Astrocyte of the cerebellum (primary cell): ENCODE measurements at places on chromosomes 1 and 21.

GRCh38 chr1:4494027-4494426, 160.4 kb upstream of the AJAP1 start:
- no peak for DNase-seq

DNA sequence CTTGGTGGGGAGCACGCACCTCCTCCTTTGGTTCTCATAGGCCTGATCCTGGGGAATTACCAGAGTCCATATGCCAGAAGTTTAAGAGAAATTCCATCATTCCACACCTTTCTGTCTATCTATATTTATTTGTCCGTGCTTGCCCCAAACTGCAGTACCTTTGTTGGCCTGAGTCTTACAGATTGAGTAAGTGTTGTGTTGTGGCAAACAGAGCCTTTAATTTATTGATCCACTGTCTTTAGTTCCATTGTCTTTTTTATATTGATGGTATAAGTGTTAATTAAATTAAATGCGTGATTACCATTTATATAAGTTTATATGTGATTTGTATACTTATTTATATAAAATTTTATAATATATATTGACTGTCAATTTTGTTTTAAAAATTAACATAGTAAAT, 4.9 kb downstream of the SH3BGR start:
- no peak for DNase-seq

DNA sequence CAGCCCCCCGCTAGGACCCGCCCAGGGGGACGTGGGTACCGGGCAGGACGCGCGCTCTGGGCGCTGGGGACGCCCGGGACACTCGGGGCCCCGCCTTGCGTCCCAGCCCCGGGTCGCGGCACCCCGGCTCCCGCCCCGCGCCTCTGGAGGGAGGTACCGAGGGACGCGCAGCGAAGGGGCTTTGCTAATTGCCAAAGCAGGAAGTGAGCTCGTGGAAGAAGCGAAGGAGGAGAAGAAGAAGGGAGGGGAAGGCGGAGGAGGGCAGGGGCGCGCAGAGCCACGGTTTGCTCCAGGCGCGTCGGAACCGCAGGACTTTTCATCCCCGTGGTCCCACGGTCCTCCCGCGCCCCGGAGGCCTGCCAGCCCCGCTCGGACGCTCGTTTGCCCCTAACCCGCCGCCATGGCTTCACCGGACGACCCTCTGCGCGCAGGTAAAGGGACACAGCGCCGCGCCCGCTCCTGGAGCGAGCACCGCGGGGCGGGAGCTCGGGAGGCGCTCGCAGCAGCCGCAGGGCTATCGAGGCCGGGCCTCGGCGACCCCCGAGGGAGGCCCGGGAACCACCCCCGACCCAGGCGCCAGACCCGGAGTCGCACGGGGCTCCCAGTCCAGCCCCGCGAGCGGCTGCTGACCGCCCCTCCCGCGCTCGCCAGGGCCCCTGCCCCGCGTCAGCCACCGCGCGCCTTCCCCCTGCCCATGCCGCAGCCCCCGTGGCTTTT, 1.3 kb downstream of the EDARADD start:
- DNase-seq = no peak

DNA sequence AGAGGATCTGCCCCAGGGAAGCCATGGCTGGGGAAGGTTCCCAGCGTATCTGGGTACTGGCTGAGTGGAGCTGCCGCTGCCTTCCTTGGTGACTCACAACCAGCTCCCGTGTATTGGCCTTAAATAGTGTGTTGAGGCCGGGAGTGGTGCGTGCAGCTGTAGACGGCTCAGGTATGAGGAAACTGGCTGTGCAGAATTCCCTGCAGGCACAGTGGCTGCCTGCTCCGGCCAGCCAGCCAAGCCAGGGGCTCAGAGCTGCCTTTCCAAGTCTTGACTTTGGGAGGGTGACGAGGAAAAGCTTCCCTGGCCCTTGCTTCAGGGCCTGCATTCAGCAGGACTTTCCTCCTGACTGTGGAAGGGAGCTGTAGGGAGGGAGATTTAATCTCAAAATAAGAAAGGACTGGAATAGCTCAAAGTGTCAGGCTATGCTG, at the start of gene VTCN1:
Gene VTCN1, minus strand, starts transcription at position 97 of the 431 bp plus-strand sequence. Its CDS starts 72 bp downstream, at position 25.
- no peak for DNase-seq

- no peak for DNase-seq
Measured at GRCh38 chr1:245837718-245838117, 669.4 kb downstream of the SMYD3 start.

DNA sequence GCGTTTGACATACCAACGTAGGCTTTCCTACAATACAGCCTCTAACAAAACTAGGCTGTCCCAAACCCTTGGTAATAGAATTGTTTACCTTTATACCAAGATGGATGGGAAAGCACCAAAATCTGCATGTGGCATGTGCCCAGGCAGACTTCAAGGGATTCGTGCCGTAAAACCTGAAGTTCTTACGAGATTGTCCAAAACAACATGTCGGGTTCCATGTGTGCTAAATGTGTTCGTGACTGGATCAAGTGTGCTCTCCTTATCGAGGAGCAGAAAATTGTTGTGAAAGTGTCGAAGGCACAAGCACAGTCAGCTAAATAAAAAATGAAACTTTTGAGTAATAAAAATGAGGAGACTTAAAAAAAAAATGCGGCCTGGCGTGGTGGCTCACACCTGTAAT, 5.1 kb downstream of the RPS27 start:
- DNase-seq = no peak

DNA sequence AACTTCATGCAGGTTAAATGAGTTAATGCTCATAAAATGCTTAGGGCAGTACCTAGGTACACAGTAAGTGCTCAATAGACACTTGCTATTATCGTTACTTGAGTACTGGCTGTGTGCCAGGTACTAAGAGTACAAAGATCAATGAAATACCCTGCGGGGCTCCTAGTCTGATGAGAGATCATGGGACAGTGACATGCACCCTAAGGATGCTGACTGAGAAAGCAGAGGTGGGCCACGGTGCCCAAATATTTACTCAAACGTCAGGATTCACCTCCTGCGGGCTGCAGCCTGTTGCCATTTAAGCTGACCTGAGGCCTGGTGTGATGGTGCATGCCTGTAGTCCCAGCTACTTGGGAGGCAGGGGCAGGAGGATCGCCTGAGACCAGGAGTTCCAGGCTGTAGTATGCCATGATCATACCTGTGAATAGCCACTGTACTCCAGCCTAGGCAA, 19.8 kb upstream of the LUZP1 start:
- no peak for DNase-seq

DNA sequence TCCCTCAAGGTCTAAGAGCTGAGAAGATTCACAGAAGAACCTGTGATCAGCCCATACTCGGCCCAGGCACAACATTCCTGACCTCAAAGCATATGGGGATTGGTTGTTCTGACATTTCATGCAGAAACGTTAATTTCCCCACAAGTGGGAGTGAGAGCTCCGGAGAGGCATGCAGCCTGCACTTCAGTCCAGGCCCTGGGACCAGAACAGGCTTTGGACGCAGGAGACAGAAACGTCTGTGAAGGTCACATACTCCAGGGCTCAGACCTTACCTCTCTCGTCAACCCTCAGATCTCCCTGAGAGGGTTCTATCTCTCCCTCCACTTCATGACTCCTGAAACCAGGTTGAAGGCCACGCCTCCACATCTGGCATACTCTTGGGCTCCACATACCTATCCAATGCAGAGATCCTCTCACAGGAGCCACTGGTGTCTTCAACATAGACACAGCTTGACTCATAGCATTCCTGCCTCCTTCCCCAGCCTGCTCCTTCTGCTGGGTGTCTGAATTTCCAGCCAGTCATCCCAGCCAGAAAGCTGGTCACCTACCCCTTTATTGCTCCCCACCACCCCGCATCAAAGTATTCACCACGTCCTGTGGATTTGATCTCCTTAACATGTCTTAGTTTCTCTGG, 149.2 kb downstream of the OMA1 start:
- DNase-seq = no peak

GRCh38 chr21:46205766-46206162, 21.5 kb upstream of the SPATC1L start:
- no peak for DNase-seq

GRCh38 chr1:8115769-8116167, 89.7 kb upstream of the ERRFI1 start:
- no peak for DNase-seq

DNA sequence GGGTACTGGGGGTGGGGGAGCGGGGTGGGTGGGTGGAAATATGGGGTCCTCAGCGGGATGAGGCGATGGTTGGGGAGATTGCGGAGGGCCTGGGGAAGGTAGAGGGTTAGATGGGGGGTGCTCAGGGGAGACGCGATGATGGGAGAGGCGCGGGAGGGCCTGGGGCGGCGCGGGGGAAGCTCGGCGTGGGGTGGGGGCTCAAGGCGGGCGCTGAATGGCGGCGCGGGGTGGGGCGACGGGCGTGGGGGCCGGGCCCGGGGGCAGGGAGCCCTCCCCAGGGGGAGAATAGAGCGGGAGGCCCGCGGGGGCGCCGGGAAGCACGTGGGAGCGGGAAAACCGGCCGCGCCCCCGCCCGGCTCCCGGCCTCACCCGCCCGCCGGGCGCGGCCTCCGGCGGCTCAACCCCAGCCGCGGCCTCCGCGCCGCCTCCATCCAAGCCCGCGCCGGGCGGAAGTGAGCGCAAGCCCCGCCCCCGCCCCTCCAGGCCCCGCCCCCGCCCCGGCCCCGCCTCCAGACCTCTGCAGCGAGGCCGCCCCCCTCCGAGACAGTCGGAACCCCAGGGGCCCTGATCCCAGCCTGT, at the start of gene FAAP20:
Gene FAAP20, minus strand, starts transcription at position 454 of the 579 bp plus-strand sequence. Its CDS starts 23 bp downstream, at position 431.
- DNase-seq = no peak

DNA sequence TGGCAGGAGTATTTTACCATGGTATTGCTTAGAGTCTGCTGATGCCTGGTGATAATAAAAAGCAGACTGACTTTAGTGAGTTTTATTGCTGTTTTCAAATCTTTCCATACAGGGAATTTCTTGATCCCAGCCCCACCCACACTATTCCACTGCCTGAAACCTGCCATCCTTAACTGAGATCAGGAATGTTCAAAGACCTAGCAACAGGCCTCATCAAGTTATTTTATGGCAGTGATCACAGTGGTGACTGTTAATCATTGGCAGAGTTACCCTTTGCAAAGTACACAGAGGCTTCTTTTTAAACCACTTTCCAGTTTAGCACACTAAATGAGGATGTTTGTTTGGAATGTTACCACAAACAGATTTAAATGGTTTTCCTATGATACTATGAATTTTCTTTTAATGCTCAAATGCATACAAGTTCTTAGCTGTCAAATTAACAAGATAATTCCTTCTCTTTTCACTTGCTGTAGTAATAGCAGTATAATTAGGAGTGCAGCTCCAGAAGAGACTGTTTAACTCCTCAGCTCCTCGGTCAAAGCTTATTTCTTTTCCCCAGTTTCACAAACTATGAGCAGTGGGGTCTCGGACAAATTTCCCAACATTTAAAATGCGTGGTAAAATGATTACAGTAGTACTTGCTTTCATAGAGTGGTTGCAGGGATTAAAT, 69.9 kb upstream of the USP25 start:
- DNase-seq = no peak

DNA sequence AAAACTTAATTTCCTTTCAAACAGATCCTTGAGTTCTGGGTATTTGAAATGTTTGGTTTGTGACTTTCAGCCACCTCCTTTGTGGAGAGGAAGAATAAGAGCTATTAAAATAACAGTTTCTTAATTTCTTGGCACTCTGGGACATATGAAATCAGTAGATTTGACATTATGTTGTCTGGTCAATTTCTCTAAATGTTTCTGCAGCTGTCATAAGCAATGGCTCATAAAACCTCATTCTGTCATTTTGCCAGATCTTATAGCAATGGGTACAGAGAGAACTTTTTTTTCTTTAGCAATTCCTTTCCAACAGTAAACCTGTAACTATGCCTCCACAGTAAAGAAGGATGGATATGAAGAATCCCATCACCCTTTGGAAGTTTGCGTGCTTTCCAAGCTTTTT, 52.6 kb downstream of the LAMC1 start:
- no peak for DNase-seq

DNA sequence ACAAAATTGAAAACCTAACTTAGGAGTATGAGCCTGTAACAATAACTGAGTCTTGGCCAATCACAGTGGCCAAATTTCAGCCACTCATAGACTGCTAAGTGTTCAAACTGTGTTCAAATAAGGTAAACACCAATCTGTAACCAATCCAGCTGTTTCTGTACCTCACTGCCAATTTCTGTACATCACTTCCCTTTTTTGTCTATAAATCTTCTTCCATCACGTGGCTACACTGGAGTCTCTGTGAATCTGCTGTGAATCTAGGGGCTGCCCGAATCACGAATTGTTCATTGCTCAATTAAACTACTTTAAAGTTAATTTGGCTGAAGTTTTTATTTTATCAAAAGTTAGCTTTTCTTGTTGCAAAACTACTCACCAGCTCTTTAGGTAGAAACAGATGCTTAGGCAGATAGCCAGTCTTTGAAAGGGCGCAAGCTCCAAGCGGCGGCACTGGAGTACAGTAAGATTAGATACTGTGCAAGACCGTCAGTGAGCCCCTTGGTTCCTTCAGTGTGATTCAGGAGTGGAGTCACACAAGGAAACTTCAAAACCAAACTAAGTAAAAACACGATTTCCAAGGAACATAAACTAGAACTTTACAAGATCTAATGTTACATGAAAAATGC, 43.2 kb upstream of the ADGRL2 start:
- DNase-seq = no peak

DNA sequence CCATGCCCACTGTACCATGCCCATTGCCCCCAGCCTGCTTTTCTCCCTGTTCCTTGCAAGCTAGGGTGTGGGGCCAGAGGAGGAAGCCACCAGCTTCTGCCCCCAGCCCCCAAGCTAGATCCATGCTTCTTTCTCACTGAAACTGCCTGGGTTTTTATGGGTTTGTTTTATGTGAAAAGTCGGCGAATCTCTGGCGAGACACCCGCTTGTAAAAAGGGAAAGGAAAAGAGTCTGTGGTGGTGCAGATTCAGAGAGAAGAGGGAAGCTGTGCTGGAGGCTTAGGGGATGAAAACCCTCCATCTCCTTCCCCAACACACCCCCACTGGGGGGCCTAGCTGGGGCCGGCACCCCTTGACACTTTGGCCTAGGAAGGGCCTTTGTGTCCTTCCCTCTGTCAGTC, 26.2 kb downstream of the GRHL3 start:
- DNase-seq = no peak

- no peak for DNase-seq
Measured at GRCh38 chr1:103267266-103267665, 158.9 kb upstream of the COL11A1 start.

DNA sequence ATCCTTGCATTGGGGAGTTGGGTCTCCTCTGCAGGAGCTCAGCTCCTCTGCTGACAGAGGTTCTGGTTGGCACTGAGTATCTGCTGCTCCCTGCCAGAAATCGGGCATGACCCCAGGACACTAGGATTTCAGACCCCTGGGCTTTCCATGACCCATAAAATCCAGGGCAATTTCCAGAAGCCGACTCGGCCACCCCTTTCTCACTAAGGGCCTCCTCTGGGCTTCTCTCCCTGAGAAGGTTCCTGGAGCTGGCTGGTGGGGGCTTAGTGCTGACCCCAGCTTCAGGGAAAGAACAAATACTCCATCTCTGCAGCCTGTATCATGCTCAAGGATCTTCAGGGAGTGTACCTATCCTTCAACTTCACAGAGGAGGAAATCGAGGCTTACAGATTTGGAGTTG, 603.4 kb downstream of the PTPRU start:
- no peak for DNase-seq

DNA sequence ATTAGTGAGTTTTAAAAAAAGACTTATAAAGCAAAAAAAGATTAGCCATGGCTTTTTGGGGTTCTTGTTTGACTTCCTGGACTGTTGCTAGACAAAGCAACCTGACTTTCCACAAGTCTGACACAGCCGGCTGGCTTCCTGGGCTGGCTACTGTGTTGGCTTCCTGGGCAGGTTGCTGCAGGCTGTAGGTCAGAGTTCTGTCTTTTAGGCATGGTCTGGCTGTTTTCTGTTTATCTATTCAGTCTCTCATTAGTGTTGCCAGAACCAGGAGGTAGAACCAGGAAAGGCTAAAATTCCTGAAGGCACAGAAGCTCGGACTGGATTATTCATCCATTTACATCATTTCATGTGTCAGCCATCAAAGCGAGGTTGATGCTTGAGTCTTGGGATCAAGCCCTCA, 88.6 kb upstream of the SLC35F3 start:
- no peak for DNase-seq
